Hepatocyte (in vitro differentiated cells): ENCODE measurements at places on chromosomes 7 and 10. TPM values are rescaled to one million over a fixed set of nuclear protein-coding genes. Genes with fewer than 3 reads are reported as not detected.
A peak's percentile ranks its signal among the peaks of the same experiment; 100 is the strongest.

DNA sequence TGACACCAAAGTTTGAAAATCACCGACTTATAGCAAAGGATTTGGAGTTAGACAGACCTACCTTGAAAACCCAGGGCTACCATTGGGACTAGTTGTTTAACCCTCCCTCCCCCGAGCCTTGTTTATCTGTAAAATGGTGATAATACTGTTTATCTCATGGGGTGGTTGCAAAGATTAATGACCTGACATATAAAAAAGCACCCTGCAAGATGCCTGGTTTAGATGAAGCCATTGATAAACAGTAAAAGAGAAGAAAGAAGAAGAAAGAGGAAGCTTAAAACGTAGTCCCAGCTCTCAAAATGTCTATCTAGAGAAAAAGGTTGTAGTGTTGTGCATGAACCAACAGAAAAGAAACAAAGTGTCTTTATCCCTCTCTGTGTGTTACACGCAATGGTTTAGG lies 145.7 kb downstream of the FGFR2 start:
- no peaks in the 10 kb centered on the region for H3K36me3 ChIP-seq
- DNase-seq: no peak
- H3K4me1 ChIP-seq: peaks cover 32% of the 10 kb centered on the region
- no peaks in the 10 kb centered on the region for H3K27me3 ChIP-seq
- no peak overlapping the region for H3K4me3 ChIP-seq
- no peak overlapping the region for H3K27ac ChIP-seq

The PIP gene
- total RNA-seq: not detected in 2 replicates

GRCh38 chr10:116082762-116083161 lies 190.2 kb downstream of the GFRA1 start:
- H3K27me3 ChIP-seq: no peaks in the 10 kb centered on the region
- no peaks in the 10 kb centered on the region for H3K4me1 ChIP-seq
- H3K27ac ChIP-seq: no peak overlapping the region
- no peaks in the 10 kb centered on the region for H3K36me3 ChIP-seq
- no peak for DNase-seq
- no peak overlapping the region for H3K4me3 ChIP-seq

- no peaks in the 10 kb centered on the region for H3K36me3 ChIP-seq
- no peaks in the 10 kb centered on the region for H3K27me3 ChIP-seq
- no peak overlapping the region for H3K4me3 ChIP-seq
- H3K4me1 ChIP-seq: no peaks in the 10 kb centered on the region
Measured at GRCh38 chr10:8776926-8777622, 722.6 kb downstream of the GATA3 start.

The DBNL gene
- 70.6 and 81.8 TPM in 2 replicates for total RNA-seq

The RELN gene
- total RNA-seq: 16.3 and 22.0 TPM in 2 replicates

DNA sequence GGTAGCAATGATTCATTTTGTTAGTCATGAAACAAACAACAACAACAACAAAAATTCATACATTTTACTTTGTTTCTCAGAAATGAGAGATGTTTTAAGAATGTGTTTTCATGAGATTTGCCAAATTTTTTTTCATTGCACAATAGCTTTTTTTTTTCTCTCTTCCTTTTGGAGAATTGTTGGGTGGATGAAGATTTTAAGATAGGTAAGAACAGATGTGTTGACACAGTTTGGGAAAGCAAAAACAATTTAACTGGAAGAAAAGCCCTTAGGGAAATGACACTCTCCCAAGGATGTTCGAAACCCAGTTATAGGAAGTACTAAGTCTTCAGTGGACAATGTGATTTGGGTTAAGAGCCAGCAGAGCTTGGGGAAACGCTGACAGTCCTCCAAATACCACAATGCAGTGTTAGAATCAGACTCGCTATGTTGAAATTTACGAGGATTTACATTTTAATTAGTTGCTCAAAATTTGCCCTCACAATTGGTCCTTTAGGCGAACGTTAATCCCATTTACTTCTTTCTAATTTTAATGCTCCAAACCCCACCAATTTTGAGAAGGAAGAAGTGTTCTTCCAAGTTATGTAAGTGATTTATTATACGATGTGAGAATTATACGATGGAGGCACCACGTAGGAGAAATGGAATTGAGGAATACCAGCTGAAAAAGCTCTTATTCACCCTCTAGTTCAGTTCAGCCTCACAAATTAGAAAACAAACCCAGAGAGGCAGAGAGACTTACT lies 61.2 kb downstream of the HHEX start:
- H3K4me1 ChIP-seq: peaks cover 4% of the 10 kb centered on the region
- H3K36me3 ChIP-seq: no peaks in the 10 kb centered on the region
- peaks cover 21% of the 10 kb centered on the region for H3K27me3 ChIP-seq
- no peak for DNase-seq
- no peak overlapping the region for H3K4me3 ChIP-seq
- H3K27ac ChIP-seq: no peak overlapping the region

The GPR146 gene
- total RNA-seq: 5.2 and 6.5 TPM in 2 replicates

- no peaks in the 10 kb centered on the region for H3K36me3 ChIP-seq
- no peak for DNase-seq
- H3K4me3 ChIP-seq: no peak overlapping the region
- H3K27me3 ChIP-seq: peaks cover 8% of the 10 kb centered on the region
Measured at GRCh38 chr10:11150231-11150731, 132.6 kb downstream of the CELF2 start.

GRCh38 chr7:111802194-111802772 lies 240.0 kb upstream of the IMMP2L start:
- H3K4me1 ChIP-seq: peaks cover 19% of the 10 kb centered on the region
- H3K27ac ChIP-seq: peak overlapping the region; percentile 64
- DNase-seq: no peak
- peaks cover 2% of the 10 kb centered on the region for H3K36me3 ChIP-seq
